ENCODE measurements at places on chromosomes 2 and 18.

GRCh38 chr2:26423750-26424149 is 22.0 kb downstream of the DRC1 start:
- no peak for DNase-seq

DNA sequence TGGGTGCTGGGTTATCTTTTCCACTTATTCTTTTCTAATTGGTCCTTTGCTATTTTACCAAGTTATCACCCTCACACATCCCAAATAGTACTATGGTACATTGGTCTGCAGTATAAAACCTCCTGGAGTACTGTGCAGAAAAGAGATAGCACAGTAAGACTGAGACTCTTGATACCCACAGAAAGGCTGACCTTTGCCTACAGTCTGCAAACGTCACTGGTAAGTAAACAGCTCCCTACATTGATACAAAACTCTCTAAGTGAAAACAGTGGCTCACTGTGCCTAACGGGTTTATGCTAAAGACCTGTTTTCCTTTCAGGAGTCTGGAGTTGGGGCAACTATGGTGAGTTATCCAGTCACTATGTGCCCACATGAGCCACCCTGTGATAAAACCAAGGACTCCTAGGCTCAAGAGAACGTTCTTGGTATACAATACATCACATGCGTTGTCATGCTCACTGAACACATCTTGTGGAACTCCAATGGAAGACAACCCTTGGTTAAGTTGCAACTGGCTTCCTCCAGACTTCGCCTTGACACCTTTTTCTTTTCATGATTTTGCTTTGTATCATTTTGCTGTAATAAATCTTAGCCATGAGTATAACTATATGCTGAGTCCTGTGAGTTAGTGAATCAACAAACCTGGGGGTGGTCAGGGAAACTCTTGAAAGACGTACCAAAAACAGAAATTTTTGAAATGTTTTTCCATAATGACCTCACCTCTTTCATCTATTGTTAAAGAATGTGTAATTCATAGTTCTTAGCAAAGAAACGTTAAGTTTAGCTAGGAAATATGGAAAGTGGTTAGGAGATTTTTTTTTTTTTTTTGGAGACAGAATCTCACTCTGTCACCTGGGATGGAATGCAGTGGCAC is 104.9 kb downstream of the C2orf74 start:
- no peak for DNase-seq

DNA sequence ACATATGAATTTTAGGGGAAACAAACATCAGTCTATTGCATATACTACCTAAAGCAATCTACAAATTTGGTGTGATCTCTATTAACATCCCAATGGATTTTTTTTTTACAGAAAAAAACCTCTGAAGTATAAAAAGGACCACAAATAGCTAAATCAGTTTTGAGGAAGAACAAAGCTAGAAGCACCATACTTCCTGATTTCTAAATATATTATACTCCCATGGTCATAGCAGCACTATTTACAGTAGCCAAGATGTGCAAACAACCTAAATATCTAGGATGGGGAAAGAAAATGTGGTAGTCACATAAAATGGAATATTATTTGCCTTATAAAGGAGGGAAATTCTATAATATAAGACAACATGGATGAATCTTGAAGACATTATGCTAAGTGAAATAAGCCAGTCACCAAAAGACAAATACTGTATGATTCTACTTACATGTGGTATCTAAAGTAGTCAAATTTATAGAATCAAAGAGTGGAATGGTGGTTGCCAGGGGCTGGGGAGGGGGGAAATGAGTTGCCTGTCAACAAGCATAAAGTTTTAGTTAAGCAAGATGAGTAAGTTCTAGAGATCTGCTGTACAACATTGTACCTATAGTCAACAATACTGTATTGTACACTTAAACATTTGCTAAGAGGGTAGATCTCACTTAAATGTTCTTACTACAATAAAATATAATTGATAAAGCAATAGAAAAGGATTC is 17.6 kb upstream of the CASP8 start:
- no peak for DNase-seq

DNA sequence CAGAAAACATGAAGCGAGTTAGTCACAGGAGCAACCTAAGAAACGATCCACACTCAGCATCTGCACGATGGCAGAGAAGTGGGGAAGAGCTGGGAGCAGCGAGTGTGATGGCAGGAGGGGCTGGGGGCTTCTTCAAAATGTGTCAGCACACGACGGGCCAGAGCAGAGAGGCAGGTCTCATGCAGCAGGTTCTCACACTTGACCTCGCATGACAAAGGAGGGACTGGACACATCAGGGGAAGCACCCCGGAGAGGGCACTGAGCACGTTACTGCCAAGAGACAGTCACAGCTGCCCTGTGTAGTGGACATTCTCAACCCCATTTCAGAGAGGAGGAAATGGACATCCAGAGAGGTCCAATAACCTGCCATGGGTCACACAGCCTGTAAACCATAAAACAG is 104.1 kb upstream of the CAPN13 start:
- DNase-seq: no peak

DNA sequence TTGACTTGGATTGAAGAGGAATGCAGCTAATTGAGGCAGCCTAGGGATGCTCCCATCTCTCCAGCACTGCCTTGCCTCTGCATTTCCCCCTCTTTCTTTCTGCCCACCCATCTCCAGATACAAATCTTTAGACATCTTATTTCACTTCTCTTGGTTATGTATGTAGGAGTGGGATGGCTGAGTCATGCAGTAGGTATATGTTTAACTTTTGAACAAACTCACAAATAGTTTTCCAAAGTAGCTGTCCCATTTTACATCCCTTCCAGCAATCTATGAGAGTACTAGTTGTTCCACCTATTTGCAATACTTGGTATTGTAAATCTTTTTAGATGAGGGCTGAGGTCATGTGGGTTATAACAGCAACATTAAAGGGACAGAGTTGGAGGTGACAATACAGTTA is 329.9 kb downstream of the DYSF start:
- DNase-seq: no peak

DNA sequence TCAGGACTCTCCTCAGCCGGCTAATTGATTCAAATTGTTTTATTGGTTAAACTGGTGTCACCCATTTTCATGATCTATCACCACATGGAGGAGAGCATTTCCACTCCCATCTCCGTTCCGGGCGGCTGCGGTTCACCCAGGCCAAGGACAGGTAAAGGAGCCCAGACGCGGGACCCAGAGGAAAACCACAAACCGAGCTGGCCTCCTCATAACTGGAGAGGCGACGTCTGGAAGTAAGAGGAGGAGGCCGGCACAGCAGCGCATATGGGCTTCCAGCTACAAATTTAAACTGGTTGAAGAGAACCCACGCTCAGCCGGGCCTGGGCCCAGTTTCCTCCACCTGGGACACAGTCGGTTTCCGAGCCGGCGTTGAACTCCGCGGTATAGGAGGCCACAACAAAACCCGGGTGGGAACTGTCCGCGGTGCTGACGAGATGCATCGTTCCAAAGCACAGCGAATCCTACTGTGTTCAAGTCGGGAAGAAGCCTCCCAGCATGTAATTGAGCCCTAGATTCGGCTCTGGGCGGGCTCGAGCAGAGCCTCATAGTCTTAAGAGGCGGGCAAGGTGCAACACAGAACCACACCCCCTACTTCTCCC is 3.0 kb upstream of the SKOR2 start:
- no peak for DNase-seq

DNA sequence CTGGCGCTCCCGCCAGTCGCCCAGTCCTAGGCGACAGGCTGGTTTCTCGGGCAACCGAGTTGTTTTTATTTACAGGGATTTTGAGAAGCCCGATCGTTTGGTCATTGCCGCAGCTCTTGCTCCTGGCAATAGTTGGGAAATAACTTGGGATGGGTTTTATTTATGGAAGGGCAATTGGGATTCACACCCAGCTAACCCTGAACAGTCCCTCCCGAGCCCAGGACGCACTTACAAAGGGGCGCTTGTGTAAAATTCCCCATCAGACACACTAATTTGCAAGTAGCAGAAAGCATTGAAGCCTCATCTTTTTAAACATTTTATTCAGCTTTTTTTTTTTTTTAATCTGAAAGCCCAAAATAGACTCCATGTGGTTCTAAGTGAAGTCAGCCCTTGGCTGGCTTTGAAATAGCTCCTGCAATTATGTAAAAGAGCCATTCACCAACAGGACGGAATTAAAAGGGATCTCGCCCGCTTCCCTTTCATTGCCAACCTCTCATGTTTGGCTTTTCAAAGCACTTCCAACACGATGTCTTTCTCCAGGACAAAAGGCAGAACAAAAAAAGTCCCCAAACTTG is 3.6 kb upstream of the GBX2 start:
- peak; percentile 34 for DNase-seq

DNA sequence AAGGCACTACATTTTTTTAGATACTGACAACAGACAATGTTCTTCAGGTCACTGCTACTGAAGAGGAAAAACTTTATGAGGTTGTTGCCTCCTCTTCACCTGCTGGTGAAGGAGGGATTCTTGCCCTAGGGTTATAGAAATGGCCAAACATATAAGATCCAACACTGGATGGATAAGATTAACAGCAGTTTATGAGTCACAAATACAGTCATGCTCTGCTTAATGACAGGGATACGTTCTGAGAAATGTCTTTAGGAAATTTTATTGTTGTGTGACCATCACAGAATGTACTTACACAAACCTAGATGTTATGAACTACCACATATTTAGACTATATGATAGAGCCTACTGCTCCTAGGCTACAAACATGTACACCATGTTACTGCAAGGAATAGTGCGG is 57.4 kb upstream of the AMMECR1L start:
- DNase-seq: no peak

- DNase-seq: peak; percentile 66
These were observed 141.5 kb downstream of the SPHKAP start for GRCh38 chr2:228039752-228040534.

DNA sequence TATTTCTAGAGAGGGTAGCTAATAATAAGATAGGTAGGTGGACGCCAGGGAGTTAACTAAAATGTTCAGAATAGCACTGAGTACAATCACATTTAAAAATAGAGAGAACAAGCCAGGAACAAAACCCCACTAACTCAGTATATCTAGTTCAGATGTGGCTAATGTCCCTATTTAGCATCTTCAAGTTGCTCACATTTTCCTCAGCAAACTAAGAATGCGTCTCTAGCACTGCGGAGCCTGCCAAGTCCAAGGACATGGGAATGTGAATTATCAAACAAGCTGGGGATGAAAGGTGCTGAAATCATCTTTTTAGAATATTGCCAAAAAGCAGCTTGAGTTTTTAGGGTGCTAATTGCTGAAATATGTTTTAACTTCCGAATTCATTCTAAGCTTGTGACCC is 398.5 kb upstream of the FIGN start:
- no peak for DNase-seq

- DNase-seq: no peak
These were observed 24.8 kb upstream of the GALNT14 start for GRCh38 chr2:31163011-31163539.

DNA sequence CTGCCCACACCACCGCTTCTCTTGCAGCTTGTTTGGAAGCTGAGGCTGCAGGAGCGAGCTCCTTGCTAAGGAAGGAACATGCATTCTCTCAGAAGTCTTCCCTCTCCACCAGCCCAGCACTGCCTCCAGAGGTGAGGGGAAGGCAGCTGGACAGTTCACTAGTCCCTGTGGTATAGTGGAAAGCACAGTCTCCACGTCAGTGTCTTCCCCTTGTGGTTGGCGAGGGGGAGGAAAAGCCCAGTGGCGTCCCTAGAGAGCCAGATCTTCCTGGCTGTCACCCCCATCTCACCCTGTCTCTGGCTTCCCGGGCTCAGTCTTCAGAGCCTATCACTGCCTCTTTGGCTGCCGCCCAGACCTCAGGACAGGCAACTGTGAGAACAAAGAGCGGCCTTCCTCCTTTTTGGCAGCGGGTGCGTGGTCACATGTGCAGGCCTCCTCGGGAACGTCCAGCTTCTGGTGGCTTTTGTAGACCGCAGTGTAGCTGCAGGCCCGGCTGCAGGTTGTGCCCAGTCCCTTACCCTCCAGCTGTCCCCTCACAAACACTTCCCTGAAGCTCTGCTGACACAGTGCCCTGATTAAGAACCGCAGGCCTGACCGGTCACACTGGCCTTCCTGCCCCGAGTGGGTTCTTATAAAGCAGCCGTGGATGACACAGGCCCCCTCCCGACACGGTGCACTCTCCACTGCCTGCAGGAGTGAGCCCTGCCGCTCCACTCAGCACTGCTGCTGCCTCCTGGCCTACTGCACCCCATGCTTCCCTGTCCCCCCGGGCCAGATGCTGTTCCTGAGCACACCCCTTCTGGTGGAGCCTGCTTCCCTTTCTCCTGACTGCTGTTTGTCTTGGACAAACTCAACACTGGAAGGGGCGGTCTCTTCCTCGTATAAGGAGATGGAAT is 90.9 kb downstream of the RNF144A start:
- DNase-seq: peak; percentile 85

DNA sequence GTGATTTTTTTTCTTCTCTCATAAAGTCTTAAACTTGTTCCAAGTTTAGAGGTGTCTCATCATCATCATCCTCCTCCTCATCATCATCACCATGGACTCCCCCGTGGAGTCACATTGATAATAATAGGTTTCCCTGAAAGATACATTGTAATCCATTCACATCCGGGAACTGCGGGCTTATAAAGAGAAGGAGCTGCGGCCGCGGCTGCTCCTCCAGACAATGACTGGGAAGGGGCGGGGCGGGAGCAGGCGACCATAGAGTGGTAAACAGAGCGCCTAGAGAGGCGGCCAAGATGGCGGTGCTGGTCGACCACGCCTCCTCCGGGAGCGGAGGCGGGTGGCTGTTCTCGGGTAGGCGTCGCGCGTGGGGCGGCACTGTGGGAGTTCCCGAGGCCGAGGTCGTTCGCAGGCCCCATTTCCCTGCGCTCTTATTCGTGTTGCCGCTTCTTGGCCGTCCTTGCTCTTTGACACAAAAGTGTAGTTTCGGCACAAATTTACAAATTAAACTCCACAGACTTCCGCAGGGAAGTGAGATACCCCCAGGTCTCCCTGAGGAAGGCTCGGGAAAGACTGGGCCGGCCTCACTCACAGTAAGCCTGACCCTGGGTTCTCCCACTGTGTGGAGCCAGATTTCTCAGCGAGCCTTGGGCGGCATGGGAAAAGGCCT is 1.8 kb upstream of the TCF4 start:
- peak; percentile 92 for DNase-seq

DNA sequence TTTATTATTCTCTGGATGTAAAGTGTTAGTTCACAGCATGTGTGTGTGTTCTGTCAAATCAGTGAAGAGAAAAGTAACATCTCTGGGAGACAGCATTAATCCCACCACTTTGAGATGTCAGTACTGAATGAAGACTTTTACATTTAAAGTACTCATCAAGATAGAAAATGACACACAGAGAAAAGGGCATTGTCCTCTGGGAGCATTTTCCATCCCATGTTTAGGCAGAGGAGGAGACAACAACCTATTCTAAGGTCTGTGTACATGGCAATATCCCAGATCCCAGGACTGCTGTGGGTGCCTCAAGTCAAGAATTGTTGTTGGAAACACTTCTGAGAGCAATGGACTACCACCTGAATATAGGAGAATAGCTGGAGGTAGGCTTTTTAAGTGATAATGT is 201.5 kb downstream of the PPP1R1C start:
- DNase-seq: peak; percentile 38

DNA sequence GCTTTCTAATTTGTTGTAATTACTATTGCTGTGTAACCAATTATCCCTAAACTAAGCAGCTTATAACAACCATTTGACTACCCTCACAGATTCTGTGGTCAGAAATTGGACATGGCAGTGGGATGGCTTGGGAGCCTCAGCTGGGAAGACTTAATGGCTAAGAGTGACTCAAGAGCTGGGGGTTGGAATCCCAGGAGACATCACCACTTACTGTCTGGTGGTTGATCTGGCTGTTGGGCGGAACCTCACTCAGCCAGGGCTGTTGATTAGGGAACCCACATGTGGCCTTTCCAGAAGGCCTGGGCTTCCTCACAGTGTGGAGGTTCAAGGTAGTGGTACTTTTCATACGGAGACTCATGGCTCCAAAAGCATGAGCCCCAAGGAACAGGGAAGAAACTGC is 49.8 kb downstream of the E2F6 start:
- DNase-seq: no peak

All from cerebellar cortex (tissue), 1 donor.